Right lobe of liver (tissue), 6 donors: ENCODE measurements at places on chromosomes 2 and 18. TPM values are rescaled to one million over a fixed set of nuclear protein-coding genes. Genes with fewer than 3 reads are reported as not detected.

Gene HRH4
- total RNA-seq: 0.22 TPM

GRCh38 chr2:217599906-217600305 lies 402.9 kb downstream of the TNS1 start:
- DNase-seq: no peak

DNA sequence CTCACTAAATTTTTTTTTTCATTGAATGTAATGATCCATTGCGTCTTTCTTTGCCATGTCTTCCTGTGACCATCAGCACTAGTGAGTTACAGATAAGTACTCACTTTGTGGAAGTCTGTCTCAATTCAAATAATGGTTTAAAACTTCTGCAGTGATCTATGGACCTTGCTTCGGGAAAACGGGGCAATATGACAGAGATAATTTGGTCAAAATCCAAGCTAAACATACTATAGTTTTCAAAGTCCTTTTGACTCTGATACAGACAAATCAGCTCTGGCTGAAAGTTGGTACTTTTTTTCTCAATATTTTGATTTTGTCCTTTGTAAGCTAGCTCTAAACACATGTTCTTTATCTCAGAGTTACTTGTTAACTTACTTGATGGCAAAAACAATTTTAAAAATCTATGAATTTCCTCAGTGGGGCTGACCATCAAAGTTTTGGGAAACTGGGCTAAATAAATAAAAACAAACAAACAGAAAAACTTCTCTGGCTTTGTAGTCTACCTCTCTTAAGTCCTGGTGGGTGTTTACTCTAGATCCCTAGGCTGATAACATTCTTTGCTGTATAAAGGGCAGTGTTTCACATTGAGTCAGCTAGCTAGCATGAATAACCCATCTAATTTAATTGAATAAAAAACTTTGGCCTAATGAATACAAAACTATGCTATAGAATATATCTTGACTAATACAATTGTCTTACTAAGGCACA lies 327.6 kb downstream of the RDH14 start:
- no peak for DNase-seq

DNA sequence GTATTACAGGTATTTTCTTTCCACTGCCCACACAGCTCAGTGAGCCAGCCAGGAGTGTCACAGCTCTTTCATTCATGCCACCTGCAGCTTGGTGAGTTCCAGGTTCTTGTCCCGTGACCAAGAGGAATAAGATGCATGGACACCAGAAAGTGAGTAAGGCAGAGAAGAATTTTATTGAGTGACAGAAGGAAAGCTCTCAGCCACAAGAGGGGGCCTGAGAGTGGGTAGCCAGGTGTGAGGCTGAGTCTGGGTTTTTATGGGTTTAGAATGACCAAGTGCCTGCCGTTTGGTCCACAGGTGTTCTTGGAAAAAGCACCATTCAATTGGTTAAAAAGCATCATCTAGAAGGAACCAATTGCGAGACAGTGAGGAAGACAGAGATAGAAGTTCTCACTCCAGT lies 1097.1 kb upstream of the SLC39A10 start:
- DNase-seq: no peak

Gene PLGLB2
- total RNA-seq: 528 TPM

Gene ELOA2
- total RNA-seq: not detected

DNA sequence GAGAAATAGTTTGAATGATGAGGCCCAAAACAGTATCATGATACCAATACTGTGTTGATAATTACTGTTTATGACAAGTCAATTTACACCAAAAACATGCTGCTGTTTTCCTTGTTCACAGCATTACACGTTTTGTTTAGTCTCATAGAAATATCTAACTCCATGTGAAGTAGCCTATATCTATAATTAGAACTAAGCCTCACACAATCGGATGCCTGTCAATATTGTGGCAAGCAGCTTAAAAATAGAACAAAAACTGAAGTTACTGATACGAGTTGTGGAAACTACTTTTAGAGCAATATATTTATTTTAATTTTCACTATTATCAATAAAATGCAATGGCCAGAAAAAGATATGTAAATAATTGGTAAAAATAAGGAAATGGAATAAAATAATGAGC lies 470.8 kb downstream of the ZEB2 start:
- no peak for DNase-seq

Gene STAT4
- 4.6 TPM for total RNA-seq

- DNase-seq: no peak
Measured at GRCh38 chr2:22487036-22487435, 897.9 kb upstream of the KLHL29 start.

DNA sequence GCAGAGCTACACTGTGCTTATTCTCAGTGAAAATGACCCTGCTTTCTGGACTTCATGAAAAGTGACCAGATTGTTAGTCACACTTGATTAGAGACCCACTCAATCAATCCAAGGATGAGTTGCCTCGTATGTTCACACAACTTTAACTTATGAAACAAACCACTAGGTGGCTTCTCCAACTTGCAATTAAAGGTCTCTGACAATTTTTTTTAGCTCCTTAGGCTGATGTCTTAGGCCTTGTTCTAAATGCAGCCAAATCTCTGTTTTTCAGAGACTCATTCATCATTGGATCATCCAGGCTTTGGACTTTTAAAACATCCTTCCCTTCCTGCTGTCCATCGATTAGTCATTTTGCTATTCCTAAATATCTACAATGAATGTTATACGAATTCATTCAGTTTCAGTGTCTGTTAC lies 63.4 kb downstream of the MREG start:
- DNase-seq: no peak

GRCh38 chr2:62147610-62148301 lies 48.2 kb upstream of the B3GNT2 start:
- DNase-seq: no peak

DNA sequence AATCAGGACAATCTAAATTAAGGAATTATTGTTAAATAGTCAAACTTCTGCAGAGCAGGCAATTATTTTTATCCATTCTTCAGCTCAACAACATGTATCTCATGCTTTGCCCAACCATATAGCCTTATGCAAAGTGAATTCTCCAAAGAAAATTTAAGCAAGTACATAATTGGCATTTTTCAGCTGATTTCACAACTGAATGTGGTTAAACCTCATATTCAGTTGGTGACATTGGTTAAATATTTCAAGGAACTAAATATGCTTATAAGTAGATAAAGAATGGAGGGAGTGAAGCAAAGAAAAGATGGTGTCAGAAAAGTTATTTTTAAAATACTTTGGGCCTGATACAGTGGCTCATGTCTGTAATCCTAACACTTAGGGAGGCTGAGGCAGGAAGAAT lies 816.2 kb downstream of the NRXN1 start:
- no peak for DNase-seq
